Kidney (tissue), 22 donors: ENCODE measurements at places on chromosomes 12 and 14.

- DNase-seq = no peak
Observed at GRCh38 chr12:50221228-50222008, 54.2 kb upstream of the CERS5 start.

DNA sequence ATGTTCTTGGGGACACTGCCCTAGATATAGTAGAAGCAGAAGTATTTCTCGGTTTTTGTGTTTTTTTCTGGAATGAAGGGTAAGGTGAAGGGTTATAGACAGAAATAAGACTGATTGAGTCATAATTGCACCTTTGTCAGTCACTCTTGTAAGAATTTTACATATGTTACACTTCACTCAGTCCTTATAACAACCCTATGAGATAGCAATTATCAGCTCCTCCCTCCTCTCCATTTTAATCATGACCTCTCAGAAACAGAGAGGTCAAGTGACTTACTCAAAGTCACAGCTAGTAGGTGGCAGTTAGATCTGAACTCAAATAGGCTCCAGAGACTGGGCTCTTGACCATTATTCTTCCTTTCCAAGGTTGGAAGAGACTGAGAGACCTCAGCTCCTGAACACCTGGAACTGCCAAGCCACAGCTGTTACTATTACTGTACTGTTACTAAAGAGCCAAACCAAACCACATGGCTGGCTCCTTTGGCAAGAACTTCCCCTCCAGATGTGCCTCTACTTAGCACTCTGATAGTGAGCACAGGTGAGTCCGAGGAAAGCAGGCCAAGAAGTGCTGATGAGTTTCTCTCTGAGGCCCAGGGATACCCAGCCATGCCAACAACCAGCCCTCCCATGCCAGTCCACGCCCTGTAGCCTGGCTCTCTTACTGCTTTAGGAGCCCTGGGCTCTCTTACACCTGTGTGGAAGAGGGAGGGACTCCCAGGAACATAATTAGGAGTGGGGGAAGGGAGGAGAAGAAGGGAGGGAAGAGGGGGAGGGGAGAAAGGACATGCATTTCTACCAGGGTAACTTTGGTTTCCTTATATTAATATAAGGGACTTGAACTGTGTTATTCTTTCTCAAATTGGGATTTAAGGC lies 121.3 kb downstream of the CRADD start:
- no peak for DNase-seq

DNA sequence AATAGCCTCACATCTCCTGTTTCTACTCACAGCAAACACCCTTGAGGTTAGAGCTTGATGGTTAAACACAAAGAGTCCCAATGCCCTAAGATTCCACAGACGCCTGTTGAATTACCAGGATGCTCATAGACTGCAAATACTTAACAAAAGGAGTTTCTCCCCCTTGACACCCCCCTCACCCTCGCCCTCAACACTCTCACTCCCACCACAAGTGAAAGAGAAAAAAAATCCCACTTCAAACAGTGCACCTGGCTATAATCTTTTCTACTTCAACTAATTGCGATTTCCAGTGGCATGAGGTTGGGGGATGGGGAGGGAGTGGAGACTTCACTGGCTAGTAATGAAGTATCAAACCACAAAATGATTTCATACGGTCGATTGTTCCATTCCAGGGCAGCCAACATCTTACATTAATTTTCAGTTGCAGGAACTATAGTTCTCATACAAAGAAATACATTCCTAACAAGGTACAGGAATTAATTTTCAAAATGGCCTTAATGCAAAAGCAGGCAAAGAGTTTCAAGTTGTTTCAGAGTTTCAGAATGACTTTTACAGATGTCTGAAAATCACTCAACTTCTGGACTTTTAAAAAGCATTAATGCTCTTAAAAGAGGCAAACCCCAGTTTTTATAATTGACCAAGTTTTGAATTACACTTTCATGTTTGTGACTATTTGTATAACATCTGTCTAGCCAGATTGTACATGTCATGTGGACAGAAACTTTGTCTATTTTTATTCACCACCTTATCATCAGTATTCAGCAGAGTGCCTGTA lies 390.7 kb downstream of the C12orf75 start:
- DNase-seq = no peak

DNA sequence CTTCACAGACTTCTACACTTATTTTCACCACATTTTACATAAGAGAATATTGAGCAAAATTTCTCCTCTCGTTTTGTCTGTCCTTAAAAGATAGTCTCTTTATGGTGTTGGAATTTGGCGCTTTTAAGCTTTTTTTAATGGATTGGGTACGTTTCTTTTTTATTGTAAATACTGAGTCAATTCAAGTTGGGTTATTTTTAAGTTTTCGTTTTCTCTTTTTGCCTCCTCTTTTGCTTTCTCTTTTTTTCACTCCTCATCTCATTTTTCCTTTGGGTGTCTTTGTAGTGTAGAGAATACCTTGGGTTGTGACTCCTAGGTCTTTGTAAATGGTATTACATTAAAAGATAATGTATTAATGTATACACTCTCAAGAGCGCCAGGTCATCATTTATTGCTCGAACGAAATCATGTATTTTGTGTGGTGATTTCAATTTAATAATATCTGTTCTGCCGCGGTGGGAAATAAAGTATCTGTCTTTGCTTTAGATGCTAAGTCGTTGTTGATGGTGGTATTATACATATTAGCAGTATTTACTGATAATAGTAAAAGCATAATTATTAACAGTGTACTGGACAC lies 845 bp downstream of the TMX1 start:
- DNase-seq = no peak

DNA sequence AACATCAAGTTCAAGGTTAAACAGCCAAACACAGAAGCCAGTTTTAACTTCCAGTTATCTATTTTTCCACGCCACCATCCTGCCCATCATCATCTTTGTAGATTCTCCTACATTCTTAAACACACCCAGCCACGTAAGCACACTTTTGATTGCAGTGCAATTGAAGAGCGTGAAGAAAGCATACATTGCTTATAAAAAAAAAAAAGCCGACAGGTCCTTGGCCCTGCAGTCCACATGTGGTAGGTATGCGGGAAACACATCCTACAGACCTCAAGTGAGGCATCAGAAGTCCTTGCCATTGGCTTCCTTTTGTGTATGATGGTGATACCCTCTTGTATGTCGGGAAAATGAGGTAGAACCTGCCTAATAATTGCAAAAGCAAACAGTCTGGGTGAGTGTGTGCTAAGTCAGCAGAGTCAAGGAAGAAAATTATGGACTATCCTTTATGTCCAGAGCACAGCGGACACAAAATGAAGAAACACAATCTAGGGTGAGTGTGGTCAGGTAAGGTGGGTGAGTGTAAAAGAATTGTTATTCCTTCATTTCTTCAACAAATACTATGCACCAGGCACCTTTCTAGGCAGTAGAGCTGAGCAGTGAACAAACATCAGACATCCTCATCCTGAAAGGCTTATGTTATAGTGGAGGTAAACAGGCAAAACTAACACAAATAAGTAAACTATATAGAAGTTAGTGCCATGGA lies 51.5 kb downstream of the EID3 start:
- DNase-seq = no peak

GRCh38 chr14:24818058-24818822 lies 184.2 kb upstream of the GZMB start:
- no peak for DNase-seq

- no peak for DNase-seq
Observed at GRCh38 chr14:42113358-42114069, 506.8 kb downstream of the LRFN5 start.

- DNase-seq = peak; percentile 21
Observed at GRCh38 chr12:10557766-10558165, 52.1 kb downstream of the EIF2S3B start.

- DNase-seq = no peak
Observed at GRCh38 chr12:116418551-116418950, 140.6 kb upstream of the MAP1LC3B2 start.

- no peak for DNase-seq
Observed at GRCh38 chr12:109910254-109910968, 10.3 kb downstream of the TCHP start.

GRCh38 chr12:76310110-76310509 lies 38.1 kb downstream of the BBS10 start:
- no peak for DNase-seq

DNA sequence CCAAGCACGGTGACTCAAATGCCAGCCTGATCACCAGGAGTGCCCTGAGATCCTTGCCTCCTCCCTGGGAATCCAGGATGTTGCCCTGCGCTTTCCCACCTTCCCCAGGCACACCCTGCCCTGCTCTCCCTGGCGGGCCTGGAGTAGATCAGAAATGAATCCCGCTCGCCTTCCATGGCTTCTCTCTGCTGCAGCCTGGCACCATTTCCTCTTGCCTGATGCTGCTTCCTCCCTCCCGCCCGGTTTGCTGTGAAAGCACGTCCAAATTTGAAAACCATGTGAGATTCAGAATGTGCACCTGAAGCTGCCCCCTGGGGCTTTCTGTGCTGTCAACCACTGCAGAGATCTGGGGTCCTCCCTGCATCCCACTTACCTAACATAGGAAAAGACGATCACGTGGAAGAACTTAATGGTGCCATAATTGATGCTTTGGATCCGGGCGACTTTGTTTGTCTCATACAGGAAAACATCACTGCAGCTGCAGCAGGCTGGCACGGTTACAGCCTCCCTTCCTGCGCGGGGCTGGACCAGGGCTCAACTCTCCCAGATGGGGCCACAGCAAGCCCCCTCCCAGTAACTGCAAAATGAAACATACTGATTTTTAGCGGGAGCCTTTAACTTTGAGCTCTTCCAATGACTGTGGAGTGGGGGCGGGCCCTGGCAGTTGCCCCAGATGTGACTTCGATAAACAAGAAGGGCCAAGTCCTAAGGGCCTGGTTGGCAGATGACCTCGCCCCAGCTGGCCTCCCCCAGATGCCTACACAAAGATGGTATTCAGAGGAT lies 24.9 kb upstream of the C12orf76 start:
- DNase-seq = no peak

DNA sequence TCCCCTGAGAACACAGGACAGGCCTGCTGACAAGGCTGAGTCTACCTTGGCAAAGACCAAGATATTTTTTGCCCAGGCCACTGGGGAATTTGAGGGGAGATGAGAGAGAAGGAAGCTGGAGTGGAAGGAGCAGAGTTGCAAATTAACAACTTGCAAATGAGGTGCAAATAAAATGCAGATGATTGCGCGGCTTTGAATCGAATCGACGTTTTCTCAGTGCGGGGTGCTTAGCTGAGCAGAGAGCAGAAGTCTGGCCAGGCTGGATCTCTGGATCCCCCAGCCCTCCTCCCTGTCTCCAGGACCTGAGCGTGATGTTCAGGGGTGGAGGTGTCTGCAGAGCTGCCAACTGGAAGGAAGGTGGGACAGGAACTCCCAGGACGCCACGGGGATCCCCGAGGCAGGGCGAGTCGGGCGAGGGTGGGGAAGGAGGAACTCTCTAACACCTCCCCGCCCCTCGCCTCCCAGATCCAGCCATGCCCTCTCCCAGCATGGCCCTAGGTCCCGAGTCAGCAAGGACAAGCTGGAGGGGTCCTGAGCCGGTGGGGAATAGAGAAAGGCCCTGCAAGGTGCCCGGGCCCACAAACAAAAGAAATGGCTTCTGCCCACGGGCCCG lies 527 bp upstream of the CARMIL3 start:
- no peak for DNase-seq

GRCh38 chr14:76714470-76714869 lies 46.8 kb upstream of the VASH1 start:
- DNase-seq = no peak

- DNase-seq = no peak
Observed at GRCh38 chr14:29353513-29353912, 574.1 kb downstream of the PRKD1 start.

DNA sequence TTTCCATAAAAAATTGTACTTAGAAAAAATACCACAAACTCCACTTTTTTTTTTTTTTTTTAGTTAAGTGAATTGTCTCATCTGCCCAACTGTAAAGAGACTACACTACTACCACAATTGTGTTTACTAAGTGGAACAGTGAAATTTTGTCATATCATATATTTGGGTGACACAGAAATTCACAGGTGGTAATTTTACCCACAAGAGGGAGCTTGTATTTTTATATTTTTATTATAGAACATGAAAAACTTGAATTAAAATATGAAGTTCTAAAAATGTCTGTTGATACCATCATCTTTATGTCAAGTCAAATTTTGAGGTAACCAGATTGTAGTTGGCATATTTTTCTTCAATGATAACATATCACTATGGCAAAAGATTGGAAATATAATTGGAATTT lies 329.4 kb upstream of the SOX5 start:
- no peak for DNase-seq
